ENCODE measurements at places on chromosomes 1 and 21. TPM values are rescaled to one million over a fixed set of nuclear protein-coding genes. Genes with fewer than 3 reads are reported as not detected.

GRCh38 chr1:54371038-54371941 lies 34.9 kb downstream of the SSBP3 start:
- DNase-seq: no peak
- H3K27ac ChIP-seq: peak overlapping the region; percentile 54
- H3K4me3 ChIP-seq: no peak overlapping the region
- H3K36me3 ChIP-seq: no peaks in the 10 kb centered on the region

- no peaks in the 10 kb centered on the region for H3K27me3 ChIP-seq
- H3K36me3 ChIP-seq: no peaks in the 10 kb centered on the region
- H3K4me3 ChIP-seq: no peak overlapping the region
- no peak for DNase-seq
Observed at GRCh38 chr21:15084668-15085067, 19.9 kb upstream of the NRIP1 start.

Gene LCE2C
- not detected for total RNA-seq

- H3K4me1 ChIP-seq: peaks cover 32% of the 10 kb centered on the region
- no peak overlapping the region for H3K4me3 ChIP-seq
- no peaks in the 10 kb centered on the region for H3K27me3 ChIP-seq
- H3K36me3 ChIP-seq: no peaks in the 10 kb centered on the region
- H3K27ac ChIP-seq: no peak overlapping the region
- no peak for DNase-seq
Observed at GRCh38 chr1:84827976-84828375, 65.0 kb downstream of the LPAR3 start.

GRCh38 chr1:64029037-64029436 lies 174.4 kb upstream of the UBE2U start:
- no peak for DNase-seq
- no peak overlapping the region for H3K4me3 ChIP-seq
- peaks cover 12% of the 10 kb centered on the region for H3K4me1 ChIP-seq
- no peaks in the 10 kb centered on the region for H3K36me3 ChIP-seq
- H3K27me3 ChIP-seq: no peaks in the 10 kb centered on the region
- H3K27ac ChIP-seq: no peak overlapping the region

Gene DRAM2
- 33.0 TPM for total RNA-seq

DNA sequence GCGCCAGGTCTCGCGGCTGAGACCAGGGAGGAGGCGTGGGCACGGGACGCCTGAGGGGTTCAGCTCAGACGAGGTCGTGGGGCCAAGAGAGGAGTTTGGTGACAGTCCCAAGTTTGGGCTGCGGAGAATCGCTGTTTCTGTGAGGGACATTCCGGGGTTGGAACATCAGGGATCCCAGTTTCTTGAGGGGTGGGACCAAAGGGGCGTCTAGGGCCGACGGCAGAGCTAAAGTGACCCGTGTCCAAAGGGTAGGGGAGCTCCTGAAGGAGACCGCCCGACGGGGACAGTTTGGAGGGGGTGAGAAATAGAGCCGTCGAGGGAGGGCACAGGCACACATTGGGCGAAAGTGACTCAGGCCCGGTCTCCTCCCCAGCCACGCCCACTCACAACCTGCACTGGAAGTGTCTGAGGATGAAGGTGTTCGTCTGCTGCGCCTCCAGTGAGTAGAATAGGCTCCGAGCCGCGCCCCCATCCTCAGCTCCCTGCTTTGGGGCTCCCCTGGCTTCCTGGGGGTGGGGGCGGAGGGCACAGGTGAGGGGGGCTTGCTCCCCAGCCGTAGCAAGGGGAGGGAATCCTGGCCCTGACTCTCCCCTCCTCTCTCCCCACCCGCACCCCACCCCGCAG lies 7.0 kb downstream of the EFNA3 start:
- peaks cover 40% of the 10 kb centered on the region for H3K27me3 ChIP-seq
- H3K27ac ChIP-seq: peak overlapping the region; percentile 99
- no peak for DNase-seq
- H3K36me3 ChIP-seq: no peaks in the 10 kb centered on the region

Gene NPR1
- 10.4 TPM for total RNA-seq

DNA sequence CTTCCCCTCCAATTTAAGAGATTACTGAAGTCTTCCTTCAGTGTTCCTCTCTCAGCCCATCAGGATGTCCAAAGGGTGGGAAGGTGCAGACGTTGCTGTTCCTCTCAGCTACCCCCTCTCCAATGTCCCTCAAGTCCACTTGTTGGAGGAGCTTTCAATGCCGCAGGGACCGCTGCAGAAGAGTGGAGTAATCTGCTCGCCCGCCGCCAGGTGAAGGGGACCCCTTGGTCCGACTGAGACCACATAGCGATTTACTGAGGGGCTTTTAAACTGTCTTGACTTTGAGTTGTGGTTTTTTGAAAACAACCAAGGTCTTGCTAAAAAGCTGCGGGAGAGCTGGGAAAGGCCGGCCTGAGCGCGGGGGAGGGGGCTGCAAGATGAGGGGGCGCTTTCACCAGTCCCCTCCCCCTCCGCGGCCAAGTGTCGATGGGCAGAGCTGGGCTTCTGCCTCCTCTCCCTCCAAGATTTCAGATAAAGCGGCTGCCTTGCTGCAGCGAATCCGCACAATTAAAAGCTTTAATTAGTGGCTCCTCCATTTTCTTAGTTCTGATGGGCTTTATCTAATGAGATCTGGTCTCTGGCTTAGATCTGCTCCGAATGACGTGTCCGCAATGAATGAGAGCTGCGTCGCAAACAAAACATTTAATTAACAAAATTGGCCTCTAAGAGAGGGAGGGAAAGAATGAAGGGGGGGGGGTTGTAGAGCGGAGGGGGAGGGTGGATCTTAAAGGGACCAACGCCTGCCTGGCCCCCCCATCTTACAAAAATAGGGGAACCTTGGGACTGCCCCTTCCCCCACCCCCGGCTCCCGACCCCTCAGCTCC lies 5.9 kb downstream of the LMO4 start:
- H3K27ac ChIP-seq: peak overlapping the region; percentile 84
- H3K4me1 ChIP-seq: peaks cover 78% of the 10 kb centered on the region
- peaks cover 7% of the 10 kb centered on the region for H3K36me3 ChIP-seq
- H3K27me3 ChIP-seq: no peaks in the 10 kb centered on the region
- no peak for DNase-seq
- H3K4me3 ChIP-seq: peak overlapping the region; percentile 92

DNA sequence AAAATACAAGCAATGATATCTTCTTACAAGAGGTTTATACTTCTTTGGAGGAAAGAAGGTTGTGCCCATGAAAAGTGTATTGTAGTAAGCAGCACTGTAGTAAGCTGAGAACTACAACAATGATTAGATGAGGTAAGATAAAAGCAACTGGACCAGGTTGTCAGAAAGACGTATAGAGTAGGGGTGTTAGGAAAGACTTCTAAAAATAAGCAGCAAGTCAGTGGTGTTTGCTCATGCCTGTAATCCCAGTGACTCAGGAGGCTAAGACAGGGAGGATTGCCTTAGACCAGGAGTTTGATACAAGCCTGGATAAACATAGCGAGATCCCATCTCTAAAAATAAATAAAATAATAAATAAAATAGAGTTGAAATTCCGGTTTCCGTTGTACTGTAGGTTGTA lies 4.3 kb upstream of the OR10X1 start:
- no peak overlapping the region for H3K27ac ChIP-seq
- no peak for DNase-seq
- no peak overlapping the region for H3K4me3 ChIP-seq
- no peaks in the 10 kb centered on the region for H3K36me3 ChIP-seq
- H3K27me3 ChIP-seq: no peaks in the 10 kb centered on the region

DNA sequence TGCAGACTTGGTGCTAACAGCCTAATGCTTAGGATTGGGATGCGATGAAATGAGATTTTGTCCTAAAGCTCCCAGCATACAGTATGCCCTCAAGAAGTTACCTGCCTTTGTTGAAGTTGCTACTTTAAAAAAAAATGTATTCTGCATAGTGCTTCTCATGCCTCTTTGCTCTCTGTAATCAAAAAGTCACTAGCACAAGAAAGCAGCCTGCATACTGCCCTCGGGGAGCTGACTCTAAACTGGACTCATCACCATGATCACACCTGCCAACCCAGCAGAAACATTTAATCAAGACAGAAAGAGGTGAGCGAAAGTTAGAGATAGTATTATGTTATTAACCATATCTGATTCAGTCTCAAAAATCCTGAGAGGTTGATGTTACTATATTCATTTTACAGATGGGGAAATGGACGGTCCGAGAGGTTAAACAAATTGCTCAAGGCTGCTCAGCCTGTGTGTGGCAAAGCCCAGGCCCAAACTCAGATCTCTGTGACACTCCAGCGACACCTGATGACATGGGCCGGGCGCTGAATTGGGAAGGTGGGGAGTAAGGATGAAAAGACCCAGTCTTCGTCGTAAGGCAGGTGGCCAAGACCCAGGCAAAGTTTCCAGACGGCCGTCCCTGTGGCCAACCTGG lies 1.1 kb downstream of the BATF3 start:
- DNase-seq: no peak
- no peaks in the 10 kb centered on the region for H3K36me3 ChIP-seq
- H3K27me3 ChIP-seq: peaks cover 41% of the 10 kb centered on the region

Gene PLA2G2F
- total RNA-seq: not detected

- H3K27ac ChIP-seq: peak overlapping the region; percentile 96
- DNase-seq: peak; percentile 82
- H3K27me3 ChIP-seq: no peaks in the 10 kb centered on the region
- H3K4me1 ChIP-seq: peaks cover 91% of the 10 kb centered on the region
- H3K36me3 ChIP-seq: peaks cover 6% of the 10 kb centered on the region
Observed at GRCh38 chr1:203629507-203630082, 3.0 kb downstream of the ATP2B4 start.

Gene C1QC
- 76.6 TPM for total RNA-seq

GRCh38 chr1:209349363-209350308 lies 233.9 kb upstream of the CAMK1G start:
- no peak overlapping the region for H3K27ac ChIP-seq
- DNase-seq: no peak
- no peaks in the 10 kb centered on the region for H3K27me3 ChIP-seq
- peaks cover 2% of the 10 kb centered on the region for H3K4me1 ChIP-seq
- H3K4me3 ChIP-seq: no peak overlapping the region

DNA sequence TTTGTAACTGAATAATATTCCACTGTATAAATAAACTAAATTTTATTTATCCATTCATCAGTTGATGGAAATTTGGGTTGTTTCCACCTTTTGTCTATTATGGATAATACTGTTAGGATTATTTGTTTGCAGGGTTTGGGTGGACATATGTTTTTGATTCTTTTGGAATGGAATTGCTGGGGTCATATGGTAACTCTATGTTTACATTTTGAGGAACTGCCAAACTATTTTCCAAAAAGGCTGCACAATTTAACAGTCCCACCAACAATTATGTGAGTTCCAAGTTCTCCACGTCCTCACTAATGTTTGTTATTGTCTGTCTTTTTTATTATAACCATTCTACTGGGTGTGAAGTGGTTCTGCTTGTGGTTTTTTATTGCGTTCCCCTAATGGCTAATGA lies 4.3 kb upstream of the SERBP1 start:
- no peak overlapping the region for H3K4me3 ChIP-seq
- H3K27me3 ChIP-seq: no peaks in the 10 kb centered on the region
- DNase-seq: no peak
- H3K4me1 ChIP-seq: peaks cover 41% of the 10 kb centered on the region
- no peaks in the 10 kb centered on the region for H3K36me3 ChIP-seq
- H3K27ac ChIP-seq: peak overlapping the region; percentile 61

DNA sequence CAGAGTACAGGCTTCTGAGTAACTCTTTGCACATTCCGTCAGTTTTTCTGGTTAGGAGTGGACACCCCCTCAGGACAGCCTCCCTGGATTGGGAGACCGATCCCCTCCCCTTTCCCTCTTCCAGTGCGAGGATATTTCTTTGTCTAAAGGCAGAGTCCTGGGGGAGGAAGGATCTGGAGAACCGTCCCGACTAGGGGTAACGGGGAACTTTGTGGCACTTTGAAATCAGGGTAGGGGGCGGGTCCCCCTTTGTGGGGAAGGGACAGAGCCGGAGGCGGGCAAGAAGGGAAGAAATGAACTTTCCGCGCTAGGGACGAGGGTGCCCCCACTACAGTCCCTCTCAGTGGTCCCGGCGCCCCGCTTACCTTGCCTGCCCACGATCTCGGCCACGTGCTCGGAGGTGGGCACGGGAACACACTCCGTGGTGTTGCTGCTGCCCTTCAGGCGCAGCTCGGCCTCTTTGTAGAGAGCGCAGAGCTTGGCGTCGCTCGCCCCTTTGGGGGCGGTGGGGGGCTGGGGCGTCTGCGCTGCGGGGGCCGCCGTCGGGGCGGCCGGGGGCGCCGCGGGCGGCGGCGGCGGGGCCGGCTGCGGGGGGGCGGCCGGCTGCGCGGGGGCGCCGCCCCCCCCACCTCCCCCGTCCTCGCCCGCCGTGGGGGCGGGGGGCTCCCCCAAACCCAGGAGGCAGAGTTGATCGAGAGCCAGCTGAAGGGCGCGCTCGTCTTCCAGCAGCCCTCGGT lies 917 bp downstream of the MEX3A start:
- peaks cover 41% of the 10 kb centered on the region for H3K4me1 ChIP-seq
- peak overlapping the region; percentile 92 for H3K4me3 ChIP-seq
- no peak for DNase-seq
- H3K36me3 ChIP-seq: no peaks in the 10 kb centered on the region

- H3K27ac ChIP-seq: no peak overlapping the region
- H3K4me3 ChIP-seq: no peak overlapping the region
- H3K27me3 ChIP-seq: no peaks in the 10 kb centered on the region
- peaks cover 27% of the 10 kb centered on the region for H3K4me1 ChIP-seq
- no peak for DNase-seq
Observed at GRCh38 chr1:15797614-15798390, 9.6 kb downstream of the UQCRHL start.

GRCh38 chr1:147750618-147751217 lies 9.7 kb downstream of the GJA5 start:
- H3K27me3 ChIP-seq: no peaks in the 10 kb centered on the region
- H3K4me3 ChIP-seq: no peak overlapping the region
- peaks cover 31% of the 10 kb centered on the region for H3K4me1 ChIP-seq
- H3K36me3 ChIP-seq: no peaks in the 10 kb centered on the region
- no peak for DNase-seq

GRCh38 chr1:29690156-29690555 lies 453.8 kb downstream of the PTPRU start:
- no peaks in the 10 kb centered on the region for H3K4me1 ChIP-seq
- no peak for DNase-seq
- H3K27me3 ChIP-seq: peaks cover 88% of the 10 kb centered on the region
- no peak overlapping the region for H3K4me3 ChIP-seq
- H3K36me3 ChIP-seq: no peaks in the 10 kb centered on the region

GRCh38 chr1:28456078-28456477 lies 49.8 kb upstream of the RCC1 start:
- H3K4me3 ChIP-seq: no peak overlapping the region
- DNase-seq: no peak
- peak overlapping the region; percentile 85 for H3K27ac ChIP-seq
- H3K4me1 ChIP-seq: peaks cover 47% of the 10 kb centered on the region
- no peaks in the 10 kb centered on the region for H3K27me3 ChIP-seq
